ENCODE measurements at places on chromosomes 12 and 14.

DNA sequence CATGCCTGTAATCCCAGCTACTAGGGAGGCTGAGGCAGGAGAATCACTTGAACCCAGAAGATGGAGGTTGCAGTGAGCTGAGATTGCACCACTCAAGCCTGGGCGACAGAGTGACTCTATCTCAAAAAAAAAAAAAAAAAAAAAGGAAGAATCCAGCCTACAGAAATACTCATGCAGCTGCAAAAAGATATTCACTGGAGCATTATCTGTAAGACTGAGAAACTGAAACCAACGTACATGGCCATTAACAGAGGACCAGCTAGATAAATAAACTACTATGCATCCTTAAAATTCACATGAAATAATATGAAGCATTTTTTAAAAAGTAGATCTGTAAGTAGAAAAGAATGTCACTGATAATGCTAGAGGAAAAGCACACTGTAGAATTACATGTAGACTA lies 3.5 kb downstream of the SLC7A7 start:
- no peak for DNase-seq

DNA sequence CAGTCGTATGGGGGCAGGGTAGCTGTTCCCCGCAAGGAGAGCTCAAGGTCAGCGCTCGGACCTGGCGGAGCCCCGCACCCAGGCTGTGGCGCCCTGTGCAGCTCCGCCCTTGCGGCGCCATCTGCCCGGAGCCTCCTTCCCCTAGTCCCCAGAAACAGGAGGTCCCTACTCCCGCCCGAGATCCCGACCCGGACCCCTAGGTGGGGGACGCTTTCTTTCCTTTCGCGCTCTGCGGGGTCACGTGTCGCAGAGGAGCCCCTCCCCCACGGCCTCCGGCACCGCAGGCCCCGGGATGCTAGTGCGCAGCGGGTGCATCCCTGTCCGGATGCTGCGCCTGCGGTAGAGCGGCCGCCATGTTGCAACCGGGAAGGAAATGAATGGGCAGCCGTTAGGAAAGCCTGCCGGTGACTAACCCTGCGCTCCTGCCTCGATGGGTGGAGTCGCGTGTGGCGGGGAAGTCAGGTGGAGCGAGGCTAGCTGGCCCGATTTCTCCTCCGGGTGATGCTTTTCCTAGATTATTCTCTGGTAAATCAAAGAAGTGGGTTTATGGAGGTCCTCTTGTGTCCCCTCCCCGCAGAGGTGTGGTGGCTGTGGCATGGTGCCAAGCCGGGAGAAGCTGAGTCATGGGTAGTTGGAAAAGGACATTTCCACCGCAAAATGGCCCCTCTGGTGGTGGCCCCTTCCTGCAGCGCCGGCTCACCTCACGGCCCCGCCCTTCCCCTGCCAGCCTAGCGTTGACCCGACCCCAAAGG lies 804 bp downstream of the GAPDH start:
- no peak for DNase-seq

DNA sequence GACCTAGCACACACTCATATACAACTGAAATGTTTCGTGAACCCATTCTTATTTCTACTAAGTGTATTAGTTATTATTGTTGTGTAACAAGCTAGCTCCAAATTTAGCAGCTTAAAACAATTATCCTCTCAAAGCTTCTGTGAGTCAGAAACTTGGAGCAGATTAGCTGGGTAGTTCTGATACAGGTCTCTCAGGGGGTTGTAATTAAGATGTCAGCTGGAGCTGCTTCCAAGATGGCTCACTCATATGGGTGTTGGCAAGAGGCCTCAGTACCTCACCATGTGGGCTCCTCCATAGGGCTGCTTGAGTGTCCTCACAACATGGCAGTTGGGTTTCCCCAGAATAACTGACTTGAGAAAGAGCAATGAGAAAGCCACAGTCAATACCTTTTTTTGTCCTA lies 9.8 kb downstream of the GPR135 start:
- no peak for DNase-seq

GRCh38 chr12:76757694-76758093 lies 6.2 kb upstream of the ZDHHC17 start:
- no peak for DNase-seq

- DNase-seq = no peak
These were observed 1.6 kb downstream of the ACSS3 start for GRCh38 chr12:81079280-81080076.

GRCh38 chr14:59360923-59361794 lies 104.0 kb downstream of the GPR135 start:
- DNase-seq = no peak

DNA sequence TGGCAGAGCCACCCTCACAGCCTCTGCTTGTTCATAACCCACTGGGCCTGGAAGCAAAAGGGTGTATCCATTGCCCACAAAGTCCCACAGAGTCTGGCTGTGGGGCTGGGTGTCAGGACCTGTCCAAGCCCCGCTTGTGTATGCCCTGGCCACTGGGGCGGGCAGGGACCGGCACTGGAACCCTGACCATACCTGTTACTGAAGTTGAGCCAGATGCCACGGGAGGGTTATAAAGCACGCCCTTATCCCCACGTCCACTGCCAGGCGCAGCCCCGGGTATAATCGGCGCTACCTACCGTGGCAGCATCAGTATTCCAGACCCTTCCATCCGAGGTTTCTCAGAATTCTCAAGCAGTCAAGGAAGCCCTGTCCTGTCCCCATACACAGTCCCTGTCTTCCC lies 40.8 kb downstream of the PHETA1 start:
- DNase-seq = no peak

DNA sequence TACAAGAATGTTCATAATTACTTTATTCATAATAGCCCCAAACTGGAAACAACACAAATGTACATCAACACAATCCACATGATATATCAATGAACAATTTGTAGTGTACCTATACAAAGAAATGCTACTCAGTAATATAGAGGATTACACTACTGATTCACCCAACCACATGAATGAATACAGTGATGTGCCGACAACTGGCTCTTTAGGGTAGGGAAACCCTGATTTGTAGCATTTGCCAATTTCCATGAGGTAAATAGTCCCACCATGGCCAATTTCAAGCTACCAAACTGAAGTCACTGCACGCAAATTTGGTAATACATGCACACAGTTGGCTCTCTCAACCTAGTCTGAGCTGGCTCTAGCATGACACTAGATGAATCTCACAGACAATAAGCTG lies 190.4 kb upstream of the KRR1 start:
- no peak for DNase-seq

DNA sequence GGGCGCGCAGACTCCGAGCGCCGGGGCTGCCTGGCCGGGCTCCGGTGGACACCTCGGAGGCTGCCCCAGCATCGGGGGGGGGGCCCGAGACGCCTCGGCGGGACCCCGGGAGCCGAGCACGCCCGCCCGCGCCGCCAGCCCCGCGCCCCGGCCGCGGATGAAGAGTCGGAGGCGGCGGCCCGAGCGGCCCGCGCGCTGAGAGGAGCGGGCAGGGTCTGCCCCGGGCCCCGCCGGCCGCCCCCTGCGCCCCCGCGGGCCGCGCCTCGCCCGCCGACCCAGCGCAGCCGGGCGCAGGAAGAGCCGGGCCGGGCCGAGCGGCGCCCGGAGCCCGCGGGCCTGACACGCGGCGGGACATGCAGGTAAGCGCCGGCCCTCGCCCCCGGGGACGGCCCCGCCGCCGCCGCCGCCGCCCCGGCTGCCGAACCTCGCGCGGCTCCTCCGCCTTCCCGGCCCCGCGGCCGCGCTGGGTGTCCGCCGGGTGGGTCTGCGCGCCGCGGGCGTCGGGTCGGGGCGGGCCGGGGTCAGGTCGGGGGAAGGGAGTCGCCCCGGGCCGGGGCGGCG lies 63.7 kb downstream of the FBXL14 start:
- no peak for DNase-seq

GRCh38 chr12:124385219-124385969 lies 90.5 kb downstream of the RFLNA start:
- DNase-seq = no peak

DNA sequence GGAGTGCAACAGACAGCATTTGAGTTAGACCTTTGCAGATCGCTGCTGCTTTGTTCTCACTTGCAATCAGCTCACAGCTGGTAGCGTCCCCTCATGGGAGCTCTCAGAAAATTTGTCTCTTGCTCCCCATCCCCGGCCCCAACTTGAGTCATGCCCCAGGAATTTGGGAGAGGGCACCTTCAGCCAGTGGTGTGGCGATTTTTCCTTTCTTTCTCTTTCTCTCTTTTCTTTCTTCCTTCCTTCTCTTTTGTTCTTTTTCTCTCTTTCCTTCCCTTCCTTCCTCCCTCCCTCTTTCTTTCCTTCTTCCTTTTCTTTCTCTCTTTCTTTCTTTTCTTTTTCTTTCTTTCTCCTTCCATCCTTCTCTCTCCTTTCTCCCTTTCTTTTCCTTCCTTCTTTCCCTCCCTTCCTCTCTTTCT lies 34.2 kb upstream of the MAP1LC3B2 start:
- no peak for DNase-seq

- DNase-seq = no peak
These were observed 33.7 kb downstream of the FGFR1OP2 start for GRCh38 chr12:26971963-26972362.

- no peak for DNase-seq
These were observed 397.1 kb downstream of the NOVA1 start for GRCh38 chr14:26200687-26201086.

GRCh38 chr14:35159742-35160409 lies 37.5 kb downstream of the PRORP start:
- DNase-seq = no peak

GRCh38 chr14:57408634-57409033 lies 18.2 kb downstream of the NAA30 start:
- DNase-seq = no peak

GRCh38 chr12:94144781-94145180 lies 3.6 kb upstream of the PLXNC1 start:
- DNase-seq = no peak

DNA sequence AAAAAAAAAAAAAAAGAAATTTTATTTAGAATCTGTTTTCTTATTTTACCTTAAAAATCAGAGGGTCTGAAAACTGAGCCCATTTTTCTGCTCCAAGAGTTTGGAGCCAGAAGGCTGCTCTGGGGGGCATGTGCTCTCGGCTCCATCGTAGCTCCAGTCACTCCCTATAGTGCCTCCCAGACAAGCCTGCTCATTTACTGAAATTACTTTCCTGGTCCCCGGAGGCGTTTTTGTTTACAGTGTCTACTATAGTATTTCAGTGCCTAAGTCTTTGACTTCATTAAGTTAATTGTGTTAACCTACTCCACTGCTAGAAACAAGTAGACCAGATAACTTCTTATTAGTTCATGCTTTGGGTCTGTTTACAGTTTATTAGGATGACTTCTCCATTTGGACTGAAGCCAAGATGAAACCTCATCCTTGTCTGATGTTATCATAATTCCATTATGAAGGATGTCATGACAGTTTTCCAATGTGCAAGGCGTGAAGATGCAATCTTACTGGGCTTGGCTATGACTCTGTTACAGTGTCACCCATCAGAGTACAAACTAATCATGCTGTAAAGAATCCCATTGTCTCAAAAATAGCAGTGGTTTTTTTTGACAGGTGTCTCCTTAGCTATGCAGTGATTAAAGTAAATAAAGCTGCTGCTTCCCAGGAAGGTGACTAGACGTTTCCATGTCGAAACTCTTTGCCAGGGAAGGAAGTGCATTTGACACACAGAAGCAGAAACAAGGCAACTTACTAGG lies 182.3 kb downstream of the TMEM132C start:
- no peak for DNase-seq

DNA sequence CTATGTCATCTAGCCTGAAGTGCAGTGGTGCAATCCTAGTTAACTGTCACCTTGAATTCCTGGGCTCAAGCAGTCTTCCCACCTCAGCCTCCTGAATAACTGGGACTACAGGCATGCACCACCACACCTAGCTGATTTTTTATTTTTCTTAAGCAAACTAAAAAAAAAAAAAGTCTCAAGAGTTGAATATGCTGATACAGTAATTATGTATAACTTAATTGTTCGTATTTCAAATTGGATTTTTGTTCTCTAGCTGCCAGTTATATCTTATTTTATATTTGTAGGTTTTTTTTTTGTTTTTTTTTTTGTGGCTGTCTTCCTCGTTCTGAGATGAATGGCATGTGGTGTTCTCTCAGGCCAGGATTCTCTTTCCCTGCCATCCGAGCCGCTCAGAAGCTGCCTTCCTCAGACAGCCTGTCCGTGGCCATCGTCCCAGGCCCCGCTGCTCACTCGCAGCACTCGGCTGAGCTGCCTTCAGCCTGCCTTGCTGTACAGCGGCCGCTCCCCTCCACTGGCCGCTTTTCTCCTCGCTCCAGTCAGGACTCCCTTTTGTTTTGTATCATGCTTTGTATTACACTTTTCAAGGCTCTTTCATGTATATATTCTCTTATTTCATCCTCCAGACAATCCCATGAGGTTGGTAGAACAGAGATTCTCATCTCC lies 53.3 kb downstream of the WDR20 start:
- no peak for DNase-seq

DNA sequence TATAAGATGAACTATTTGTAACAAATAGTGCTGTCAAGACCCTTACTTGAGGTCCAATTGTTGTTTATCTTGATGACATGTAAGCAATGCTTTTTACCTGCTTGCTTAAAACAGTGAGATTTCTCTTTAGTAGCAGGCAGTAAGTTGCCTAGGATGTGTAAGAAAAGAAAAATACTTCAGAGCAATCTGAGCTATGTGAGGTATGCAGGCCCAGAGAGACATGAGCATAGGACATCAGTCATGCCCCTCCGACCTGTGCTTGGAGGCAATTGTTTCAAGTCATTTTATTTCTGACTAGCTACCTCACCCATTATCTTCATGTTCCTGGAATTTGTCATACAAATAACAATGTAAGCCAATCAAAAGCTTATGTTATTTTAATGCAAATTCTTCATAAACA lies 930.6 kb upstream of the FBXO33 start:
- DNase-seq = no peak

GRCh38 chr14:61179796-61180398 lies 101.2 kb downstream of the TMEM30B start:
- DNase-seq = no peak

GRCh38 chr12:110750784-110751461 lies 8.2 kb upstream of the PPP1CC start:
- DNase-seq = no peak

- no peak for DNase-seq
These were observed 1.5 kb downstream of the SYNE2 start for GRCh38 chr14:63854330-63854729.

GRCh38 chr14:78162202-78162601 lies 8.0 kb upstream of the NRXN3 start:
- no peak for DNase-seq

DNA sequence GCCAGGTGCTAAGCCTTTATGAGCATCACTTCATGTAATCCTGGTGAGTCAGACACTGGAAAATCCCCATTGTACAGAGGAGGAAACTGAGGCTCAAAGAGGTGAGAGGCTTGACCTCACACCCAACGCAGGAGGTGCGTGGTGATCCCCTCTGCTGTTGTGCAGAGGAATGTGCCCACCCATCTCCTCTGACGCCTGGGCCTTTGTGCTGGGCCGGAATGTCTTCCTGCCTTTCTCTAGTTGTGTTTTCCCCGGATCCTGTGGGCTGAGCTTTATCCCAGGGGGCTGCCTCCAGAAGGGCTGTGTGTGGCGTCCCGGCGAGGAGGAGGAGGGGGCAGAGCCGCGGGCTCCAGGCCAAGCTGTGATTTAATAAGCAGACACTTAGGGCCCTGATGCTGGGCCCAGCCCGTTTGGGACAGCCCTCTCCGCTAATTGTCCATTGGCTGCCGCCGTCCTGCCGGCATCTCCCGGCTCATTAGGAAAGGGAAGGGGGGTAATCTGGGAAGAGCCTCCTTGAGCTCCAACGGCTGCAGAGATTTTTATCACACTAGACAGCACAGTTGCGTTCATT lies 653.6 kb downstream of the MED13L start:
- no peak for DNase-seq

- no peak for DNase-seq
These were observed 26.8 kb upstream of the PEX5 start for GRCh38 chr12:7162691-7163114.

- DNase-seq = no peak
These were observed 70.6 kb upstream of the PAWR start for GRCh38 chr12:79761341-79761740.

GRCh38 chr14:35133542-35134328 lies 11.4 kb downstream of the PRORP start:
- DNase-seq = no peak
